Activated T-helper 2 cell treated with anti-CD3 and anti-CD28 coated beads, Interferon-gamma antibody, Interleukin-2, Interleukin-4, amounts not matched to agents 10 μg/mL and 5 μg/mL and 100 μg/mL, durations not matched to agents 14 hours and 24 hours and 36 hours (primary cell): ENCODE measurements at places on chromosomes 1 and 21.

DNA sequence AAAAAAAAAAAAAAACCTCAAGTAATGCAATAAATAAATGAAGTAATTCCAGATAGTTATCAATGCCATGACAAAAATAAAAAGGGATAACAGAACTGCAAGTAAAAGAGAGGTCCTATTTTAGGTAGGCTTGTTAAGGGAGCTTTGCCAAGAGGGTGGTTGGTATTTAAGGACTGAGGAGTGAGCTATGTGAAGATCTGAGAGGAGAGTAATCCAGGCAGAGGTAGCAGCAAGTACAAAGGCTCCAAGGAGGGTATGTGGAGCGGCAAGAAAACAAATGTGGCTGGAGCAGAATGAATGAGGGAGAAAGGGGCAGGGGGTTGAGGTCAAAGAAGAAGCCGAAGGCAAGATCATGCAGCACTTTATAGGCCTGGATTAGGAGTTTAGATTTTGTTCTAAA, 59.9 kb upstream of the CDC42BPA start:
- no peak for DNase-seq

- no peak for DNase-seq
These were observed 147.7 kb downstream of the NTPCR start for GRCh38 chr1:233097959-233098580.

- no peak for DNase-seq
These were observed 8.0 kb downstream of the ADGRL2 start for GRCh38 chr1:81808760-81809159.

- DNase-seq, result no peak
These were observed 72.2 kb upstream of the GJB5 start for GRCh38 chr1:34682452-34683223.

DNA sequence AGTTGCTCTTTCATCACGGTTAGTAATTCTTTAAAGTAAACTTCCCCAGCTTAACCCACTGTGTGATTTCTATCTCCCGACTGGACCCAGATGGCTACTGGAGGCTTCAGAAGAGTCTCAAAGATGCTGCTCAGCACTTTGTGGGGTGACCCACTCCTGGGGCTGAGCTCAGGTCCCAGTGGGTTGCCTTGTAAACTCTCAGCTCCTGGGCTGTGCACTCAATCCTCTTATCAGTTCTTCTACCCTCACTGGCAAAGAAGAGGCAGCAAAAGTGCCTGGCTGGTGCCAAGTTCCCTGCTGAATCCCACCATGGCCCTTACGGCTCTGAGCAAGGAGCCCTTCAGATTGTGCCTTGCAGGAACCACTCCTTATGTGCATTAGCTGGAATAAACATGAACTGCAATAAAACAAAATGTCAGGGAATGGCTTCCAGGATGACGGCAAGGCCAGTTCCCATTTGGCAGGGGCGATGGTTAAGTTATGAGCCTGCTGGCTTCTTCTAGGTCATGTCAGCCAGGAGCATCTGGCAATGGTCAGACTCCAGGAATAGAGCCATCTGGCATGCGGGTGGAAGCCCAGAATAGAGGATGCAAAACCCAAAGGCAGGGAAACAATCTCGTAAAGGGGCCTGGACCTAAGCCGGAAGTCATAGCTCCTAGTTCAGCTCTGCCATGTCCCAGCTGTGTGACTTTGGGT, 6.8 kb downstream of the MYOC start:
- no peak for DNase-seq

DNA sequence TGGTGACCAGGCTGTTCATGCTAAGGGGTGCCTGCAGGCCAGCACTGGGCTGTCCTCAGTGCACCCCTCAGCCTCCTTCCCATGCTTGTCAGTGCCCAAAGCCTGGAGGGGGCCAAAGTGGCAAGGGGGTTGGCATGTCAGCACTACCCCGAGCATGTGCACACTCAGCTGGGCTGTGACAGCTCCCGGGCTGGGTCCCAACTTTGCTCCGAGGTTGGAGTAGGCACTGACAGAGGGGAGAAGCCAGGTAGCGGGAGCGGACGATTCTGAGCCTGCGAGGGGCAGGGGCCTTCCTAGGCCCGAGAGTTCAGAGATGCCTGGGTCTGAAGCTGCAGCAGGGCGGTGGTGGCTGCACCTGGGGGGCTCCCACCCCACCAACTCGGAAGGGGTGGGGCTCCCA, 119.0 kb downstream of the MAST2 start:
- no peak for DNase-seq

GRCh38 chr1:928825-929661, 5.3 kb downstream of the SAMD11 start:
- DNase-seq, result no peak

GRCh38 chr1:175877939-175878737, 134.7 kb upstream of the TNR start:
- no peak for DNase-seq

GRCh38 chr21:38773099-38774061, 32.3 kb upstream of the ETS2 start:
- DNase-seq, result no peak

- no peak for DNase-seq
These were observed 81.5 kb upstream of the EDEM3 start for GRCh38 chr1:184836141-184836540.

GRCh38 chr21:34517491-34518245, 5.7 kb upstream of the KCNE1 start:
- no peak for DNase-seq

- DNase-seq, result peak; percentile 63
These were observed 66.1 kb downstream of the NID1 start for GRCh38 chr1:235998812-235999211.
